Type B pancreatic cell (in vitro differentiated cells): ENCODE measurements at places on chromosomes 3 and 15. TPM values are rescaled to one million over a fixed set of nuclear protein-coding genes. Genes with fewer than 3 reads are reported as not detected.
A peak's percentile ranks its signal among the peaks of the same experiment; 100 is the strongest.

- no peaks in the 10 kb centered on the region for H3K36me3 ChIP-seq
- DNase-seq: no peak
- no peak overlapping the region for H3K27ac ChIP-seq
- H3K4me3 ChIP-seq: no peak overlapping the region
- H3K4me1 ChIP-seq: no peaks in the 10 kb centered on the region
These were observed 406.5 kb upstream of the ARHGEF26 start for GRCh38 chr3:153714588-153715290.

DNA sequence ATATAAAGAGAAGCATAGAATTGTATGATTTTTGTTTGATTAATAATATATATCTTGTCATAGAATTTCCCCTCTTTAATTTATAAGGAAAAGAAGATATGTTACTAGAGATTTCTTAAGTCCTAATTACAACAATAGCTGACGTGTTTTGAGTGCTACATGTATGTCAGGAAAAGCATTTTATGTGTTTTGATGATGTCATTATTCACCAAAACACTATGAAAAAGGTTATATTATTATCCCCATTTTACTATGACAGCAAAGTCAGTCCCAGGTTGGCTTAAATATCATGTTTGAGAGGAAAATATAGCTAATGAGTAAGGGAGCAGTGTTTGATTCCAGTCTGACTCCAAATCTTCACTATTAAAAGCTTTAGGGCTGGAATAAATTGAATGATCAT, 428.4 kb upstream of the GOLIM4 start:
- no peak overlapping the region for H3K4me3 ChIP-seq
- no peak overlapping the region for H3K27ac ChIP-seq
- no peak for DNase-seq
- H3K4me1 ChIP-seq: no peaks in the 10 kb centered on the region

Gene KCNMB2
- 1.1 and 1.3 TPM in 2 replicates for total RNA-seq

Gene C2CD4A
- 1.7 and 2.0 TPM in 2 replicates for total RNA-seq

Gene MGLL
- 9.4 and 28.8 TPM in 2 replicates for total RNA-seq

- H3K4me3 ChIP-seq: no peak overlapping the region
- H3K36me3 ChIP-seq: no peaks in the 10 kb centered on the region
- DNase-seq: no peak
- H3K4me1 ChIP-seq: peaks cover 14% of the 10 kb centered on the region
These were observed 9.1 kb upstream of the SLC9C1 start for GRCh38 chr3:112302881-112303763.

GRCh38 chr3:169509359-169509758, 154.2 kb downstream of the MECOM start:
- H3K4me1 ChIP-seq: peaks cover 22% of the 10 kb centered on the region
- H3K36me3 ChIP-seq: no peaks in the 10 kb centered on the region
- no peak overlapping the region for H3K4me3 ChIP-seq
- no peak overlapping the region for H3K27ac ChIP-seq
- no peak for DNase-seq

Gene BTBD1
- total RNA-seq: 40.5 and 40.7 TPM in 2 replicates

- H3K4me1 ChIP-seq: peaks cover 6% of the 10 kb centered on the region
- no peak overlapping the region for H3K27ac ChIP-seq
- no peak overlapping the region for H3K4me3 ChIP-seq
- no peaks in the 10 kb centered on the region for H3K27me3 ChIP-seq
These were observed 100.7 kb downstream of the GALK2 start for GRCh38 chr15:49270541-49271421.

DNA sequence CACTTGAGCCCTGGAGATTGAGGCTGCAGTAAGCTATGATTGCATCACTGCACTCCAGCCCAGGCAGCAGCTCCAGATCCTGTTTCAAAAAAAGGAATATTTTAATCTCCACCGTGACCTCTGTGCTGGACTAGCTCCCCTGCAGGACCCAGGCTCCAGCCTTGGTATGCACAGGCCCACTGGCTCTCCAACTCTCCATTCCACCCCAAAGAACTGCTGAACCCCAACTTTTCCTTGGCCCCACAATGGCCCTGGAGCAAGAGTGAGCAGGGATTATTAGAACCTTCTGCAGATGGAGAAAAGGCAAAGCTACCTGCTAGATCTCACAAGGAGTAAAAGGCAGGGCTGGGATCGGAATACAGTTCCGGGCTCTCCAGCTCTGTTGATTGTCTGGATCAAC, 32.8 kb upstream of the SFMBT1 start:
- DNase-seq: no peak
- H3K4me3 ChIP-seq: no peak overlapping the region
- no peaks in the 10 kb centered on the region for H3K27me3 ChIP-seq
- no peak overlapping the region for H3K27ac ChIP-seq
- no peaks in the 10 kb centered on the region for H3K36me3 ChIP-seq

DNA sequence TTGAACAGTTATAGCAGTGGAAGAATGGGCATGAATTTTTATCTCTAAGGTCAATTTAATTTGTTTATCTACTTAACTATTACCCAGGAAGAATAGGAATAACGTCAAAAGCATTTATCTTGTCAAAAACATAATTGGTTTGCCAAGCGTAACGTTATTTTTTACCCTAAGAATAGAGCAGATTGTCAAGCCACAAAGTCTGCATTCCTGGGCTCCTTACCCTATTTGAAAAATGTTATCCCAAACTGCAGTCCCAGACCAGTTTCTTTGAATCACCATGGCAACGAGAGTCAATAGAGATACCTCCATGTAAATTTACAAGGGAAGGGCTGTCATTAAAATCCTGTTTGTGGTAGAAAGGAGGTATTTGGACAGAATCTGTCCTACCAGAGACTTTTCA, 61.1 kb downstream of the CPNE4 start:
- no peaks in the 10 kb centered on the region for H3K27me3 ChIP-seq
- peaks cover 18% of the 10 kb centered on the region for H3K4me1 ChIP-seq
- H3K36me3 ChIP-seq: no peaks in the 10 kb centered on the region

- H3K4me1 ChIP-seq: no peaks in the 10 kb centered on the region
- H3K4me3 ChIP-seq: no peak overlapping the region
- no peak for DNase-seq
- no peak overlapping the region for H3K27ac ChIP-seq
These were observed 443.4 kb upstream of the SEMA6D start for GRCh38 chr15:47273864-47274263.

- H3K36me3 ChIP-seq: peaks cover 42% of the 10 kb centered on the region
- H3K4me1 ChIP-seq: peaks cover 36% of the 10 kb centered on the region
- peak overlapping the region; percentile 0 for H3K4me3 ChIP-seq
- peaks cover 4% of the 10 kb centered on the region for H3K27me3 ChIP-seq
- no peak for DNase-seq
These were observed 82.9 kb downstream of the TOP2B start for GRCh38 chr3:25581823-25582222.

- H3K27me3 ChIP-seq: no peaks in the 10 kb centered on the region
- H3K4me3 ChIP-seq: no peak overlapping the region
- H3K4me1 ChIP-seq: peaks cover 10% of the 10 kb centered on the region
- H3K36me3 ChIP-seq: no peaks in the 10 kb centered on the region
- H3K27ac ChIP-seq: no peak overlapping the region
These were observed 60.5 kb downstream of the GTPBP8 start for GRCh38 chr3:113051302-113051711.

- no peak overlapping the region for H3K4me3 ChIP-seq
- H3K27me3 ChIP-seq: no peaks in the 10 kb centered on the region
- no peak for DNase-seq
- no peak overlapping the region for H3K27ac ChIP-seq
These were observed 603.7 kb upstream of the NAALADL2 start for GRCh38 chr3:174255454-174255853.

GRCh38 chr3:56931836-56932235, 128.6 kb upstream of the SPATA12 start:
- no peak overlapping the region for H3K27ac ChIP-seq
- H3K36me3 ChIP-seq: peaks cover 4% of the 10 kb centered on the region
- no peak overlapping the region for H3K4me3 ChIP-seq
- H3K27me3 ChIP-seq: no peaks in the 10 kb centered on the region
- peaks cover 10% of the 10 kb centered on the region for H3K4me1 ChIP-seq
- no peak for DNase-seq

GRCh38 chr3:41424543-41425300, 225.4 kb downstream of the CTNNB1 start:
- no peak for DNase-seq
- H3K4me1 ChIP-seq: no peaks in the 10 kb centered on the region
- no peak overlapping the region for H3K4me3 ChIP-seq
- peaks cover 5% of the 10 kb centered on the region for H3K36me3 ChIP-seq
- H3K27ac ChIP-seq: no peak overlapping the region

DNA sequence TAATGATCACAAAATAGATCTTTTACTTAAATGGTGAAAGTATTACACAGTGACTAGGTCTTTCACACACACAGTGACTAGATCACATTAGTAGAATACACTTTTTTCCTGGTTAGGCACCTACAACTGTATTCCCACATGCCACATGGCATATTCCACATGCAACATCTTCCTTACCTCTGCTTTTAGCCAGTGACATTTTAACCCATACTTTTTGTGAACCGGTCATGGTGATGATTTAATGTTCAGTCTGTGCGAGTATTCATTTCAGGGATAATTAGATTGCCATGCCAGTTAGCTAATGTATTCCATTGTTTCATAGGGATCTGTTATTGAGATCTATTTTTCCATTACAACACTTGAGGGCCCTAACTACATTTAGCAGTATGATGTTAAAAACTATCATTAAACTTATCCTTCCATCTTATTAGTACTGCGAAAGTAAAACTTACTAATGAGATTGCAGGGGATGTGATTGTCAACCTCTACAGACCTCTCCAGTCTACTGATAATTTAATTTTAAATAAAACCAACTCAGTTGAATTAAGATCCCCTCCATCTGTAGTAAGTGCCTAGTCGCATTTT, 28.3 kb downstream of the TSEN2 start:
- no peak for DNase-seq
- H3K27ac ChIP-seq: no peak overlapping the region
- H3K36me3 ChIP-seq: peaks cover 10% of the 10 kb centered on the region

DNA sequence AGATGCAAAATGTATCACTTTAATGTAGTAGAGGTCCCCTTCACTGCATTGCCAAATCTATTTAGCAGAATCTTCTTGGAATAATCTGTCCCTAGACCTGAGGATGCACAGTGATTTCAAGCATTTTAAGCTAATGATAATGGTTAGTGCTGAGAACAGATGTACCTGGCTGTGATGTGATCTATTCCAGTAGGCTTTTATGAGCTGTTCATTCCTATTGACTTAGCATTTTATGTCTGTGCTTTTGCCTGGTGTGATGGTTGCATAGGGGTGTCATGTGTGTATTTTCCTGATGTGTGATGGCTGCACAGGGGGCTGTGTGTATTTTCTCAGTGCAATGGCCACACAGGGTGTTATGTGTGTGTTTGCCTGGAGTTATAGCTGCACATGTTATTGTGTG, 272.9 kb downstream of the TIGIT start:
- peaks cover 3% of the 10 kb centered on the region for H3K36me3 ChIP-seq
- no peak overlapping the region for H3K4me3 ChIP-seq
- no peaks in the 10 kb centered on the region for H3K27me3 ChIP-seq
- DNase-seq: no peak
- no peak overlapping the region for H3K27ac ChIP-seq

Gene MRPS22
- 40.0 and 43.0 TPM in 2 replicates for total RNA-seq

Gene VILL
- 14.2 and 16.9 TPM in 2 replicates for total RNA-seq

GRCh38 chr3:32685543-32686185, 676 bp downstream of the CNOT10 start:
- peaks cover 16% of the 10 kb centered on the region for H3K36me3 ChIP-seq
- peak overlapping the region; percentile 92 for H3K4me3 ChIP-seq
- peak overlapping the region; percentile 93 for H3K27ac ChIP-seq
- DNase-seq: no peak
- peaks cover 23% of the 10 kb centered on the region for H3K4me1 ChIP-seq
